Tongue (tissue), 3 donors: ENCODE measurements at places on chromosomes 6 and 20. TPM values are rescaled to one million over a fixed set of nuclear protein-coding genes. Genes with fewer than 3 reads are reported as not detected.

FHL5 gene
- 1.8 TPM for total RNA-seq

CFAP61 gene
- total RNA-seq = 2.2 TPM

LY6G6C gene
- 1.1 TPM for total RNA-seq

PPP1R16B gene
- 4.6 TPM for total RNA-seq

NPEPL1 gene
- total RNA-seq = 32.2 TPM

CAGE1 gene
- total RNA-seq = 0.21 TPM

RMND1 gene
- 39.0 TPM for total RNA-seq

FBXO9 gene
- 38.2 TPM for total RNA-seq

SLC22A3 gene
- 41.6 TPM for total RNA-seq

ZBTB12 gene
- total RNA-seq = 5.7 TPM

GSTA3 gene
- not detected for total RNA-seq

ADTRP gene
- total RNA-seq = not detected
